ENCODE measurements at places on chromosomes 2 and 18. TPM values are rescaled to one million over a fixed set of nuclear protein-coding genes. Genes with fewer than 3 reads are reported as not detected.

DNA sequence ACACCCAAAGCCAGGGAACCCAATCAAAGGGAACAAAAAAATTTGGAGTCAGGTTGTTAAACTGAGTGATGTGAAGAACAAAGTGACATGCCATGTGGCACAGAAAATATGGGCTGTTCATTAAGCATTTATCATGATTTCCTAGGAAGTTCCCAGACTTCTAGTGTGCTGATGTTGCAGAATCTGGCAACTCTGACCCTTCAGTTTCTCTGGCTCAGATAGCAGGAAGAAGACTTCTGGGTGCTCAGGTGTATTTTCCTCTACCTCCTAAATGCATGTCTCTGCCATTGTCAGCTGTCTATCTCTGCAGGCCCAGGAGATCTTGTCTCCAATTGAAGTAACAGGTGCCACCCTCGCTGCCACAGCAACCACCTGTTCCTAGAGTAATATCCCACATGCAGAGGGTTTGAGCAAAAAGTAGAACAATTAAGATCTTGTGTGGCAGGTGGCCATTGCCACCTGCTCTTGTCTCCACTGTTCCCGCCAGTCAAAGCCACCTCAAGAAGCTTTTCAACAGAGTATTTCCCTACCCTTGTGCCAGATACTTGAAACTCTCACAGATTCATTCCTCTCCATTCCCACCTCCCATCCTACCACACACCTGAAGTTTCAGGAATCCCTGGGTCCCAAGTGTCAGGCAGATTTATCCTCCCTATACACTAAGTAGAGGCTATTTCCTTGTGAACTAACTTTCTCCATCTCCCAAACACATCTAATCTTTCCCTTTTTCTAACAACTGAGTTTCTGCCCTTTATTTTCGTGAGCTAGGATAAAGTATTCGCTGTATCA is 533.7 kb upstream of the CHAC2 start:
- DNase-seq: peak; percentile 38

- no peak for DNase-seq
Observed at GRCh38 chr2:209648714-209649113, 122.9 kb upstream of the UNC80 start.

Gene NTSR2
- total RNA-seq: not detected

DNA sequence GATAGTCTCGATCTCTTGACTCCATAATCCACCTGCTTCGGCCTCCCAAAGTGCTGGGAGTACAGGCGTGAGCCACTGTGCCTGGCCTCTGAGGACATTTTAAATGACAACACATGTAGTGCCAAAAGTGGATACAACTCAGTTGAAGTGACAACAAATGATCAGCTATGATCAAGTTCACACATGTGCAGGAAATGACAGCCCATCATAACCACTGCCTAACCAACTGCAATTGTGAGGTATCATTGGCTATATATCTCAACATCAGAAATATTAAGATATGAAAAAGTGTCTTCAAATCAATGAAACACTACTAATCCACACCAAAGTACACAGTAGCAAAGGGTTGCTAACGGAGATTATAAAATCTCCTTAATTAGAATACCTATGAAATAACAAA is 84.8 kb downstream of the DTNB start:
- DNase-seq: no peak

- no peak for DNase-seq
Observed at GRCh38 chr18:63168287-63168686, 151.3 kb downstream of the BCL2 start.

- no peak for DNase-seq
Observed at GRCh38 chr2:233447506-233448219, 93.4 kb downstream of the DGKD start.

Gene MAPK4
- 9.0 TPM for total RNA-seq

DNA sequence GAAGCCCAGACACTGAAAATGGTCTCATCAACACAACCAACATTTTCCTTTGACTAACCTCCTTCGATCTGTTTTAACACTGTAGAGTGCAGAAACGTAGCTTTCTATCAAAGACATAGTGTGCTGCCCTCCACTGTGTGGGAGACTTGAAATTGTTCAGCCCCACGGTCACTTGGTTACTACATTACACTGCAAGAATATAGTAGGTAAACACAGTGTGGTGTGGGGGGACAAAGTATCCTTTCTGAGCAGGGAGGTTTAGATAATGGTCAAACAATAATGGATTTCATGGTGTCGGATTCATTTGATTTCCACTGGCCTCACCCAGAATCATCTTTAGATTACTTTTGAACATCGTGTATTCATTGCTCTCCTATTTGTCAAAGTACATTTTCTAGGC is 181.0 kb downstream of the ERBB4 start:
- peak; percentile 23 for DNase-seq

Data from kidney (tissue), 22 donors.